ENCODE measurements at places on chromosomes 12 and 14. TPM values are rescaled to one million over a fixed set of nuclear protein-coding genes. Genes with fewer than 3 reads are reported as not detected.

- peaks cover 4% of the 10 kb centered on the region for H3K4me1 ChIP-seq
- no peaks in the 10 kb centered on the region for H3K27me3 ChIP-seq
- H3K27ac ChIP-seq: no peak overlapping the region
- no peaks in the 10 kb centered on the region for H3K36me3 ChIP-seq
Observed at GRCh38 chr14:81235096-81235495, 14.3 kb upstream of the GTF2A1 start.

DNA sequence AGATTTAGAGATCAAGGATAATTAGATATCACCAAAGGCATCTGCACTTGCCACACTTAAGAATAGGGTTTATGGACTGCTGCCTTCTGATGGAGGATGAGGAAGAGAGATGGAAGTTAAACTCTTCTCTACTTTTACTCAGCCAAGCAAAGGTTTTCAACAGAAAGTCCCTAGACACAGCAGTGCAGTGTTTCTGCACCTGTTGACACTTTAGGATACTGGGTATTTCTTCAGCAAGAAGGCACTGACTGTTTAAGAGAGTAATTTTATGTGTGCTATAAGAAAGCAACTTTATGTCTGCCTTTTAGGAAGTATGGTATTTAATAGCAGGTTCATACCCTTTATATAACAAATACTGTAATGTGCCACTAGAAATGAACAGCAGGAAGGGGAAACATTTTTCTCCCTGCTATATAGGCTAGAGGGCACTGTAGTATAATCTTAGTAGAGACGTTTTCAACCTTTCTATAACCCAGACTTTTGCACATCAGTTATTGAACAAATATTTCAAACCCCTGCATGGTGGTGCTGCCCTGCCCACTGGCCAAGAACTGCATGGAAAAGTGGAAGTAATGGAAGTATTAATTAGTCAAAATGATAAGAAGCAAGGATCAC, 225.0 kb upstream of the GRIP1 start:
- H3K4me1 ChIP-seq: peaks cover 14% of the 10 kb centered on the region
- no peak overlapping the region for H3K27ac ChIP-seq
- no peaks in the 10 kb centered on the region for H3K27me3 ChIP-seq

- no peaks in the 10 kb centered on the region for H3K4me1 ChIP-seq
- no peak for DNase-seq
- H3K27me3 ChIP-seq: no peaks in the 10 kb centered on the region
- no peak overlapping the region for H3K27ac ChIP-seq
- no peak overlapping the region for H3K4me3 ChIP-seq
Observed at GRCh38 chr12:74892057-74892633, 317.5 kb downstream of the KCNC2 start.

Gene GLIPR1L1
- not detected for total RNA-seq

Gene ANKRD52
- total RNA-seq: 25.2 TPM

GRCh38 chr12:66446276-66446675, 144.0 kb downstream of the HELB start:
- DNase-seq: no peak
- H3K36me3 ChIP-seq: no peaks in the 10 kb centered on the region
- peaks cover 16% of the 10 kb centered on the region for H3K4me1 ChIP-seq
- no peak overlapping the region for H3K4me3 ChIP-seq
